GM23338 (cell line): ENCODE measurements at places on chromosomes 5 and 9.

DNA sequence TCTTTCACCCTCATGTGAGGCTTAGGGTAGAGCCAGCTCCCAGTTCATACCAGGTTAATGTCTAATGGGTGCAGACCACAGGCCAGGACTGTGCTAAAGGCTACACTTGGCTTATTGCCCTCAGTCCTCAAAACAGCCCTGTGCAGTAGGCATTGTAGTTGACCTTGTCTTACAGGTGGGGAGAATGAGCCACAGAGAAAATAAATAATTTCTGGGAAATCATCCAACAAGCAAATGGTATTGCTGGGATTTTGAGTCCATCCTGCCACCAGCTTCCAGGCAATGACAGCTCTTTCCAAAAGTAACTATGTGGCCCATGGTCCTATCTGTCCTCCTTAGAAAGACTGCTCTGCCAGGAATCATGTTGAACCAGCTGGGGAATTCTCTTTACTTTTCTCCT is 450.0 kb downstream of the GADD45G start:
- DNase-seq: no peak

- DNase-seq: no peak
These were observed 710.5 kb upstream of the CDH9 start for GRCh38 chr5:27748847-27749246.

GRCh38 chr9:81621118-81621517 is 68.2 kb downstream of the TLE1 start:
- DNase-seq: no peak

GRCh38 chr5:123868267-123868666 is 356.3 kb downstream of the CSNK1G3 start:
- DNase-seq: no peak

DNA sequence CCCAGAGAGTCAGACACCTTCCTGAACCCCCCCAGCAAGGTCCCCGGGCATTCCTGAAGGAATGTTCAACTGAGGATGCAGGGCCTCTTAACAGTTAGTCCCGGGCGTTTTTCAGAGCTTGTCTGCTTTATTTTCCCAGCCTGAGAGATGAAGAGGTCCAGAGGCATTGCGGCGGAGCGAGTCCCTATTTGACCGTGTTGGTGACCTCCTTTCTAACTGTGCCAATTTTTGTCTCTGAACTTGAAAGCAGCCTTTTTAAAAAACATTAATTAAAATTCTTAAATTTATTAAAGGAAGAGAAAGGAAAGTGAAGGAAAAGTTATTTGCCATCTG is 433 bp upstream of the PTAR1 start:
- DNase-seq: no peak

GRCh38 chr9:130884542-130885483 is 11.8 kb downstream of the QRFP start:
- no peak for DNase-seq

GRCh38 chr5:50710838-50711237 is 44.4 kb downstream of the PARP8 start:
- DNase-seq: no peak

DNA sequence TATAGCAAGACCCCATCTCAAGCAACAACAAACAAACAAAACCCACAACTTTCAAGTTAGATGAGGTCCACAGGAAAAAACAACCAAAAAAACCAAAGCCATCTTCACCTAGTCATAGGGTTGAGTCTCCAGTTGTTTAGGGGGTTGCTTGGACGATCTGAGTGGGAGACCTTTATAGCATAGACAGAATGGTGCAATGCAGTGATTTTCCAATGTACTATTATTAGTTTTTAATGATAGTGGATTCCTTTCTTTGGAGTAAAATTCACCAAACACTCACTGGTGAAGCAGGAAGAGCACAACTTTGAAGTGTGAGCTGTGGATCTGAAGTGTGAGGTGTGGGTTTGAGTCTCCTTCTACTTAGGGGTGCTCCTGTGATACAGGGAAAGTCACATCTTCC is 67.0 kb upstream of the KLF9 start:
- DNase-seq: no peak

DNA sequence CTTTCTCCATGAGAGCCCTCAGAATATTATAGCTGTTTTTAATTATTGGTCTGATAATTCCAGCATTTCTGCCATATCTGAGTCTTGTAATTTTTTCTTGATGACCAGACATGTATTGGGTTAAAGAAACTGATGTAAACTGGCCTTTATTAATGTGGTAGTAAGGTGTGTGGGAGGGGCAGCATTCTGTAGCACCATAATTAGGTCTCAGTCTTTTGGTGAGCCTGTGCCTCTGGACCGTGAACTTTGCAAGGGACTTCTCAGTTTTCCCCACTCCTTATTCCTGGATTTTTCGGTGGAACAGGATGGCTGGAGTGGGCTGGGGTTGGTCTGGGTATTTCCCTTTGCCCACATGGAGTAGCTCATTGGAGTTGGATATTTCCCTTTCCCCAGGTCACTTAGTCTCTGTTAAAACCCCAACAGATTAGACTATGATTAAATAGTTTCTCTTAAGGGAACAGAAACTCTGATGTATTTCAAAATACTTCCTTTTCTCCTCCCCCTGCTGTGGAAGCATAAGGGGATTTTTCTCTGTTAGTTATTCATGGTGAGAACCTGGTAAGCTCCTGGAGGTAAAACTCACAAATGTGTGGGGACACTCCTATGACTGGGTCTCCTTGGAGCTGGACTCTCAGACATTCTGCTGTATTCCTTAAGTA is 52.4 kb downstream of the FSD1L start:
- no peak for DNase-seq

- no peak for DNase-seq
These were observed 159.2 kb upstream of the C9orf72 start for GRCh38 chr9:27732494-27732893.

DNA sequence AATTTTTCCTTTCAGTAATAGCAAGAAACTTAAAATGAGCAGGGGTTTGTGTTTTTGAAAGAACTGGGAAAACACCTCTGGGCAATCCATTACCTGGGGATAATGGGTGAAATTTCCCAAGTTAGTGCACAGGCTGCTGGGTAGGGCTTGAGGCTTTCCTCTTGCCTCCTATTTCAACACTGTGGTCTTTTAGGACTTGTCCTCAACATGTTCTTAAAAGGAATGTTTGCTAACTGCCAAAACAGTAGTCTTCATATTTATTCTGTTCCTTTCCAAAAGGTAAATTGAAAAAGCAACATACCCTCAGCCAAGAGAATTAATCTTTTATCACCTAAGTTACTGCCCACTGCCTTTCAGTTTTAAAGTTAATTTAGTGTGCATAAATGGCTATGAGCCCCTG is 158.3 kb upstream of the CCDC152 start:
- no peak for DNase-seq

DNA sequence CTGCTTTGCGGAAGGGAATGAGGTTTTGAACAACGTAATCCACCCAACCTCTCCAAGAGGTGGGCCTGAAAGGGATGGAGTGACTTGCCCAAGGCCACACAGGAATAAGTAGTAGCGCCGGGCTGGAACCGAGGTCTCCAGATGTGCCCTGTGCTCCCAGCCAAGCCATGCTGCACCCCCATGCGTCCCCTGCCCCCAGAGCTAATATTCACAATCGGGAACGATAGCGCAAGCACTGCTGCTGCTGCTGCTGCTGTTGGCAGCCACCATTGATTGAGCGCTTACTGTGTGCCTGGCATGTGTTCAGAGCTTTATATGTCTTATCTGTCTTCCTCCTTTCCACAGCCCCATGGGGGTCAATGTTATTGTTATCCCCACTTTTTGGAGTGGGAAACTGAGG is 43.9 kb downstream of the AMBP start:
- DNase-seq: no peak

DNA sequence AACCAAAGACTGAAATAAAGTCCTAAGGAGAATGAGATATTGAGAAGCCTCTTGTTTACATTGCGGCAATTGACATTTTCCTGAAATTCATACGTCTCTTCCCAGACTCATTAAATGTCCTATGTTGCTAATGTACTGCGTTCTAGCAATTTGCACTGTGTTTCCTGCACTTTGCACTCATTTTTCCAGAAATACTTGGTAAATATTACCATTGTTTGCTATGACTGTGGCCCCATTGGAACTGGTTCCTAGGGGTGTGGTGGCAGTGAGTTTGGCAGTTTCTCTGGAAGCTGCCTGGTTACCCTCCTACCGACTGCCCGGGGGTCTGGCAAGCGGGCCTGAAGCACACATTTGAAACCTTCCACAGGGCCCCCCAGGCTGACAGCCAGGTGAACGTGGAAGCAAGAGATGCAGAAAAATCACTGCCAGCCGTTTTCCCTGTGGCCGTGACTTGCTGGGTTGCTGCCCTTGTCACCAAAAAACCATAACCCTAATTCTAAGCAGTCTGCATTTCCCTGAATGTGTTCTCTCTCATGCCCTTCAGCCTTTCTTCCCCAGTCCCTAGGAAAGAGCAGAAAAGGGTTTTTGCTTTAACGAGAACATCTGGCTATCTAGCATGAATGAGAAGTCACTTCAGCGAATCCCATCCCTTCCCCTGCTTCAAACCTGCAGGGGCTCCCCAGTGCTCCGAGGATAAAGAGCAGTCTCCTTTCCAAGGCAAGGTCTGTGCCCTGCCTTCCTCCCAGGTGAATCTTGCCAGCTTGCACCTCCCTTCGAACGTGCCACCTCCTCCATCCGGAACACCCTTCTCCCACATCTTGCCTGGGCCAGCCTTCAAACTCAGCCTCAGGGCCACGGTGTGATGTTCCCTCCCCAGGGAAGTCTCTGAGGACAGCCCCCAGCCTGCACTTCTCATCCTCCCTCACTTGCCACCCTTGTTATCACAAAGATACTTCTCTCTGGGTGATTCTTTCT is 84.2 kb downstream of the AK8 start:
- no peak for DNase-seq

DNA sequence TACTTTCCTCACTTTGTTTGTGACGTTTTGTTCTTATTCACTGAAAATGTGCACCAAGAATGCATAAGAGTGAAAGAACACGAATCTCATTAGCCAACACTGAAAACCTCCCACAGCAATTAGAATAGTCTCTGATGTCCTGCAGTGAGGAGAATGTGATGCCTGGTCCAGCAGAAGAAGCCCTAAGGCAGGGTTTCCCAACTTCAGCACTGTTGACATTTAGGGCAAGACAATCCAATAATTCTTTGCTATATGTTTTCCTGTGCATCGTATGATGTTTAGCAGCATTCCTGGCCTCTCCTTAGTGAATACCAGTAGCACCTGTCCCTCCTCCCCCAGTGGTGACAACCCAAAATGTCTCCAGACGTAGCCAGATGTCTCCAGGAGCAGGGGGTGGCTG is 14.8 kb downstream of the MVB12B start:
- no peak for DNase-seq

DNA sequence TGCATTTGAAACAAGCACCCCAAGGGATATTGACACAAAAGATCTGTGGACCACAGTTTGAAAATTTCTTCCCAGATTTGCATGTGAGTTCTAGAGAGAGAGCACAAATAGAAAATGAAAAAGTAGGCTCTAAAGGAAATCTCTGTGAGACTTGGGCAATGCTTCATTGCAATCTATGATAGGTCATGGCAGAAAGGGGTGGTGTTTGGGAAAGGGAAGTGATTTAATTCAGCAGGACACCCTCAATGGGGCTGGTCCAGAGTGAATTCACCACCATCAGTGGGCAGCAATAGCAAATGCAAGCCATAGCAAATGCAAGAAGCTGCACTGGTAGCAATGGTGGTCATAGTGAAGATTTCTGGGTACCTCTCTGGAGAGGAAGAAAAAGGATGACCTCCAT is 58.1 kb downstream of the ANKRD55 start:
- no peak for DNase-seq

DNA sequence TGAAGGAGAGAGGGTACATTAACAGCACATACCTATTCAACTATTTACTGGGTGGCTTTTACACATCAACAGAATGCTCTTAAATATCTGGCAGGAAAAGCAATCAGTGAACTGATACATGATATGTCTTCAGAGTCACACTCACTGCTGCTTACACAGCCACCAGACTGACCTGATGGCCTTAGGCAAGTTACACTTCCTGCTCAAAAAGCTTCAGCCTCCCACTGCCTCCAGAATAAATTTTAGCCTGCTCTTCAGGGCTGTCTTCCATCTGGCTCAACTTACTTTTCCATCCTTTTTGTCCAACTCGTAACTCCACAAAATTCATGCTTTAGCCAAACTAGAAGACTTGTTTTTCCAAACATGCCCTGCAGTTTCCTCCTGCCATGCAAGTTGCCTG is 10.7 kb downstream of the LOX start:
- no peak for DNase-seq
